ENCODE measurements at places on chromosomes 4 and X.

- DNase-seq, result no peak
These were observed 426 bp downstream of the SLBP start for GRCh38 chr4:1711571-1712215.

DNA sequence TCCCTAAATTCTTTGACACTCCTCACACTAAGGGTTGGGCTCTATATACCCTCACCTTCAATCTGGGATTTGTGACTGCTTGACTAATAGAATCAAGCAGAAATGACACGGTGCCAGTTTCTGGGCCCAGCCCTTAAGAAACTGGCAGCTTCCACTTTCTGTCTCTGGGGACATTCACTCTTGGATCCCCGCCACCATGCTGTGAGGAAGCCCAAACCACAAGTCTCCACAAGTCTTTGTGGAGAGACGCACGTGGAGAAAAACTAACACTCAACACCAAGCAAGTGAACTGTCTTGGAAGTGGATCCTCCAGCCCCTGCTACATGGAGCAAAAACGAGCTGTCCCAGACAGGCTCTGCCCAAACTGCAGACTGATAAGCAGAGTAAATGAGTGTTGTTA is 1.1 kb upstream of the EDNRA start:
- DNase-seq, result no peak

DNA sequence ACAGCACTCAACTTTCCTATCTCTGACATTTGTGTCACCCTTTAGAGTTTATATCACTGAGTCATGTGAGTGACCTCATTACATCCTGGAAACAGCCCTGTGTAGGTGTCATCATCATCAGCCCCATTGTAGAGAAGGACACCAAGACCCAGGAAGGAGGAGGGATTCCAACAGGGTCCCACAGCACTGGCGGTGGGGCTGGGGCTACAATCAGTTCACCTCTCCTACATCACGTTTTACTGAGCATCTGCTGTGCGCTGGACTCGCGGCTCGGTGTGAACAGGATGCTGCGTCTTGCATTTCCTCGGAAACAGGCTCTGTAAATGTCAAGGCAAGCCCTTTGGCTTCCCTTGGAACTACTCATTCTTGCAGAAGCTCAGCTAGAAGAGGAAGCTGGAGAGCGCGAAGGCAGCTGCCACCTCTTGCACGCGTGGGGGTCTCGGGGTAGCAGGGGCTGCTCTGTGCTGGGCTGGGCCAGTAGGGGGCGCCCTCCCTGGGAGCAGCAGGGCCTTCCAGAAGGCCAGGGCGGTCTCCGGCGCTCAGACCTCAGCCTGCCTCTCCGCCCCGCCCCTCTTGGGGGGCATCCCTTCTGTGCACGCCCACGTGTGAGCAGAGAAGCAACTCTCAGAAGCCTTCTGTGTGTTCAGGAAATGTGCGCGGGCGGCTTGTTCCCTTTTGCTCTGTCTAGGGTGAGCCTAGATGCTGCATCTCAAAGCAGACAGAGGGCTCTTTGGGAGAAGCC is 29.0 kb downstream of the REELD1 start:
- peak; percentile 53 for DNase-seq

DNA sequence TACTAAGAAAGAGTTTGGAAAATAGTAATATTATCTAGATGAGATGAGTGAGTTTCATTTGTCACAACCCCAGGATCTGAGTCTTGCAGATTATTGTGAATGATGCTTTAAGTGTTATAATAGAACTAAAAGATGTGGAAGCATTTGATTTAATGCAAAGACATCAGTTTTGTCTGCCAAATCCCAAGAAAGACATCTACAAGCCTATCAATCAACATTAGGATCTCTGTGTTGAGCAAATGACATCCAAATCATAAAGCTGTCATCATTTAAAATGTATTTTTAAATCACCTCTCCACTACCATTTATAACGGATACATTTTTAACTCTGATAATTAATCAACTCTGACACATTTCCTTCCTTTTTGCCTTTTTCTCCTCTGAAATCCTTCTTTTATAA is 310.8 kb upstream of the SLIT2 start:
- DNase-seq, result no peak

DNA sequence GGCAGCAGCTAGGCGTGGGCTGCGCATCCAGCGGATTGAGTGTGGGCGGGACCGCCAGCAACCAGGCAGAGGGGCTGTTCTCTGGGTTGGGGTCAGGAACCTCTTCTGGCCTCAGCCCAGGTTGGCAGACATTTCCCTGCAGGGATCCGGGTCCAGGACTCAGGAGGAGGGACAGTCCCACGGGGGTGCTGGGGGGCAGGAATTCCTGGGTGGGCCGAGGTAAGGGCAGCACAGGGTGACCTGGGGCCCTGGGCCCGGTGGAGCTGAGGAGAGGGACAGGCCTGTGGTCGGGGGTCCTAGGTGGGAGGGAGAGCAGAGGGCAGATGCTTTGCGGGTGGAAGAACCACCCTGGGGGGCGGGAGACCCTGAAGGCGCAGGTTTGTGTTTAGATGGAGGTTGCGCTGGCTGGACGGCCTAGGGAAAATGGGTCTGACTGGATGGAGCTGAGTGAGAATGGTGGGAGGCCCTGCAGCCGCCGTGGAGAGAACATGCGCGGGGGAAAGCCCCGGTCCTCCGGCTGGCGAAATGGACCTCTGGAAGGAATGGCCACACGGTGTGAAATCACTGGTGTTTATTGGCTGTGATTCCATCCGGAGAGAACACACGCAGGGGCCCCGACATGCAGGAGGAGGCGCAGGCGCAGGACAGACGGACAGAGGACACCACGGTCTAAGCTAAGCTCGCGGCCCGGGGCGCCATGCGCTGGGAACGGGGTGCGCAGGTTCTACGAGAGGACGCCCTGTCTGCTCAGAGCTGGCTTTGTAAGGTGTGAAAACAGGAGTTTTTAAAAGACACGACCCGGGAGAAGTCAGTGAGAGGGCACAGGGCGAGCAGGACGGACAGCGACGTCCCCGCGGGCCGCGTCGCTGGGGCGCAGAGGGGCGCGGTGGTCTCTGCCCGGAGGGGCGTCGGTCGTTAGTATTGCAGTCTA is 41.3 kb downstream of the CPLX1 start:
- DNase-seq, result no peak

- peak; percentile 4 for DNase-seq
These were observed 38.7 kb upstream of the SLC16A2 start for GRCh38 chrX:74382613-74383012.

GRCh38 chr4:108466936-108467902 is 153.2 kb upstream of the RPL34 start:
- DNase-seq, result peak; percentile 55

DNA sequence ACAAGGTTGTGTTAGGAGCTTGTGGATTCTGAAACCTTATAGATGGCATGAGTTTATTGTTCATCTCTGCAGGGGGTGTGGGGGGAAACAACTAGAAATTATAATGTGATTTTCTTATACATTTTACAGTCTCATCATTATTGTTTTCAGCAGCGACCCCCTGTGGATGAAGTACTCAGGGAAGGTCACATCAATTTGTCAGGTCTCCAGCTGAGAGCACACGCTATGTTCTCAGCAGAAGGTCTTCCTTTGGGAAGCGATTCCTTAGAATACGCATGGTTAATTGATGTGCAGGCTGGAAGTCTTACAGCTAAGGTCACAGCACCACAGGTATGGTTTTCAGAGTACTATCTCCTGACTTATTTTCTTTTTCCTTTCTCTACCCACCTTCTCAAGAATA is 72.2 kb downstream of the BLTP1 start:
- no peak for DNase-seq

GRCh38 chr4:76197971-76198410 is 15.6 kb downstream of the SCARB2 start:
- DNase-seq, result no peak

GRCh38 chrX:113412106-113412505 is 571.5 kb upstream of the AMOT start:
- DNase-seq, result no peak

DNA sequence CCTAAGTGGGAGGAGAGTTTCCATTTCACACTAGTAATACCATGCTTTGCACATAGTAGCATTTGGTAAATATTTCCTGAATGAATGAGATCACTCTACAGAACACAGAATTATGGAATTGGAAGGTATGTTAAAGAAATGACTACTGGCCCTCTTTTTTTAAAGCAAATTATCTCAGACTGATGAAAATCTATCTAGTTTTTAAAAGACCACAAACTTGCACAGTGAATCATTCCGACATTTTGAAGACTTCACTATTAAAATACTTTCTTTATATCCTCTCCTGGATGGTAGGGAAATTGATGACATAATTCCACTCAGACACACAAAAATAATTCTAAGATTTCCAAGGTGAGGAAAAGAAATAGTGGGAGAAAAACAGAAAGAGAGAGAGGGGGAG is 68.4 kb upstream of the ETNPPL start:
- no peak for DNase-seq
